ENCODE measurements at places on chromosomes 6 and 20.

- no peak for DNase-seq
Measured at GRCh38 chr20:19787366-19787765, 29.3 kb downstream of the RIN2 start.

DNA sequence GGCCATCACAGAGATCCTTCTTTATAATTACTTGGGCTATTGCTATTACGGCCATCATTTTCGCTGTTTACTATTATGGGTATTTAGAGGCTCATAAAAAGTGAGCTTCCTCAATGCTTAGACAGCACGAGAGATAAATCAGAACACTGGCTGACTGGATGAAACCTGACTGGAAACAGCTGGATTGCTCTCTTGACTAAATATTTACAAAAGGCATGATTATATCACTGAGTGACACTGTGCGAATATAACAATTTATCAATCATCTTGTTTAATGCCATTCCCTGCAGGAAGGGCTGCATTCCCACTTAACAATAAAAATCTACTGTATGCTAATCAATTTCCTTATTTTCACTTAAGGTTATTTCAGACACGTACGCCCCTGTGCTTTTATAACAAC, 260.1 kb upstream of the ARID1B start:
- DNase-seq = no peak

DNA sequence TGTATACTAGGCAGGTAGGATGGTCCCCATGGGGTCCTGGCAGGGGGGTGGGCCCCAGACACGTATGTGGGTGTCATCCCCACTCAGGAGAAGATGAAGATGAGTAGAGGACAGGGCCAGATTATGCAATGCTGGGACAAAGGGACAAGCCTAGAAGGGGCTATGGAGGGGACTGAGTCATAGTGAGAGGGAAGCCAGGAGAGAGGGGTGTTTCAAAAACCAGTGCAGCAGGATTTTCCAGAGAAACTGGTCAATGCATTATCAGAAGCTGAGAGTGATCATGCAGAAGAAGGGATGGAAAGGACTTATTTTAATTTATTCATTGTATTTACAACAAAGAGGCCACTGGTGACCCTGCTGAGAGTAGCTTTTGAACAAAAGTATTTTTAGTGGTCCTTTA, 74.0 kb downstream of the PPP1R3G start:
- no peak for DNase-seq

- DNase-seq = no peak
Measured at GRCh38 chr20:33933469-33933909, 60.2 kb upstream of the RALY start.

DNA sequence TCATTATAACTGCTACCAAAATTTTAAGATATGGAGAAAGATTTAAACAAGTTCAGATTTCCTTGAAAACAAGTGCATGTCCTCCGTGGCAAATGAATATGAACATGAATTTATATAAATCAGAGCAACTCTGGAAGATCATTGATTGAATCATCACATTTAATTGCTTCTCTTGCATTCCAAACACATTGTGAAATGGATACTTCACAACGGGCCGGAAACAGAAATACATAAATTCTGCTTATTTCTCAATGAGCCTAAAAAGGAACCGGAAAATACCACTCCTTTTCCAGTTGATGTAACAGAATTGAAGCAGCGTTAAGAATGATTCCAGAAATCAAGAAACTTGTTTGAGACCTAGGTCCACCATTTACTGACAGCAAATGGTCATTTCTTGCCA, 134.6 kb upstream of the BTN3A2 start:
- DNase-seq = no peak

- no peak for DNase-seq
Measured at GRCh38 chr6:131293472-131293911, 158.2 kb downstream of the AKAP7 start.

DNA sequence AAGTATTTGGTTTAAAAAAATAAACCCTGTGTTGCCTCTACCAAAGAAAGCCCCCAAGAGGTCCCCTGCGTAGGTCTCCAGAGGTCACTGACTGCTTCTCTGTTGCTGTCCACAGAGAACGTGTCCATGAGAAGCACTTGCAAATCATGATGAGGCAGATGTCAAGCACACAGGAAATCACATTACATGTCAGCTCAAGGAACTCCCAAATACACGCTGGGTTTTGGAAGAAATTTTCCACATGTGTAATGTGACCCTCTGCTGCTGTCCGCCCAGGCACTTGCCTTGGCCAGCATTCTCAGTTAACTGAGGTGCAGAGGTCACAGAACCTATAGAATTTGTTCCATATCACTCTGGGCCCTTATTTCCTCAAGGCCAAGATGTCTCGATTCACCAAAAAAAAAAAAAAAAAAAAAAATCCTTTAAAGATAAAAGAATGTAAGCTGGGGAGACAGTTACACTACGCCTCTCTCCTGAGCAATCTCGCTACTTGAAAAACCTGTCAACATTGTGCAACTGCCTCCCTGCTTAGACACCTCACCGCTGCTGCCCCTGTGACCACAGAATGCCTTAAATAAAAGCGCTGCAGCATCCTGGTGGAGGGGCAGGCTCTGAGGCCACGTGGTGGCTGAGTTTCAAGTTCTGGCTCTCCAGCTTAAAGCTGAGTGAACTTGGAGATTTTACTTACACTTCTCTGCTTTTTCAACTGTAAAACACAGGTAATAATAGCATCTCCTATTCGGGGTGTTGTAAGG, 42.3 kb downstream of the SLC22A23 start:
- DNase-seq = no peak

DNA sequence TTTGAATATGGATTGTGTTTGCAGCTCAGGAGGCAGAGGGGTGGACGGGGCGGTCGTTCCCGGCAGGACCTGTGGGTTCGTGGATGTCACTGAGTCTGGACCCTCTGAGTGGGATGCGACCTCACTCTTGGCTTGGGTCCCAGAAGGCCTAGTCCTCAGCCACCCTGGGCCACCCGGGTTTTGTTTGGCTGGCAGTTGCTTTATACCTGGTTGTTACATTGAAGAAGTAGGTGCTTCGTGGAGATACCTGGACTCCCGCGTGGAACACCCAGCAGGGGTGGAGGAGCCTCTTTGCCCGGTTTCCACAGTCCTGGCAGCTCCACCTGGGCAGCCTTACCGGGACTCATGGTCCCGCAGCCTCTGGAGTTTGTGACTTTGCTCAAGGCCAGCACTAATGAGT, 405.1 kb downstream of the TAF4 start:
- no peak for DNase-seq

DNA sequence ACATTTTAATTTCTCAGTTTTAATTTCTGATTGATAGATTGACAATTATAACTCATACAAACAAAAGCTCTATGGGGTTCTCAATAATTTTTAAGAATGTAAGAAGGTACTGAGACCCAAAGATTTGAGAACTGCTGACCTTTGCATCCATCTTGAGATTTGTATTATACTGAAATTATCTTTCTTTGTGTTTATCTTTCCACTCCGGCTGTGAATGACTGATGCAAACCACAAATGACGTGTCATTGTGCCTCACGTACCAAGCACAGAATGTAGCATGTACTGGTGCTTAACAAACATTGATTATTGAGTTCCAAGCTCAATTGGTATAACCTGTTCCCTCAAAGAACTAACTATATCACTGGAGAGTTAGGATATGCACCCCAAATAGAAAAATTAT, 152.1 kb upstream of the SMLR1 start:
- no peak for DNase-seq

DNA sequence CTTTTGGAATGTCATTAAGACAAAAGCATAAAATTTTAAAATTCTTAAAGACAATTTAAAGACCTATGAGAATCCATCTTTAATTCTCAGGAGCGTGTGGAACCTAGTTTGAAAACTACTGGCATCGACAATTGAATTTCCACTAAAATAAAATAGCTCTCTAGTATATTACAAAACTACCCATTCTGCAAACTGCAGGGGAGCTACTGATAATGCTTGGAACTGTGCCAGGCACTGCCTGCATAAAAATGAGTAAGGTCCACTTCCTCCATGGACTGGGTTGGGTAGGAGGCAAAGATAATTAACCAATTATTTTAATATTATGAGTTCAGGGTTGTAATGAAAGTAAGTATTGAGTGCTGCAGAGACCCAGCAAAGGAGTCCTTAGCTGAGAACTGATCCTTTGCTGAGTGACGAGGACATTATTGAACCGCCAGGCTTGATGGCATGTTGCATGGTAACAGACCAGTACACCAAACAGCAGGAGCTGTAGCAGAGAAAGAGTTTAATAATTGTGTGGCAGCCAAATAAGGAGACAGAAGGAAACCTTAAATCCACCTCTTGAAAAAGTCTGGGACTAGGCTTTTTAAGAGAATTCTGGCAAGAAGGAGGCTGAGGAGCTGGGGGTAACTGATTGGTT, 261.3 kb downstream of the ESR1 start:
- DNase-seq = no peak

Data from stimulated activated CD8-positive, alpha-beta memory T cell treated with anti-CD3 and anti-CD28 coated beads, Interleukin-4, amount 100 ng/mL, for 4 hours (primary cell).